ENCODE measurements at places on chromosomes 1 and 21.

DNA sequence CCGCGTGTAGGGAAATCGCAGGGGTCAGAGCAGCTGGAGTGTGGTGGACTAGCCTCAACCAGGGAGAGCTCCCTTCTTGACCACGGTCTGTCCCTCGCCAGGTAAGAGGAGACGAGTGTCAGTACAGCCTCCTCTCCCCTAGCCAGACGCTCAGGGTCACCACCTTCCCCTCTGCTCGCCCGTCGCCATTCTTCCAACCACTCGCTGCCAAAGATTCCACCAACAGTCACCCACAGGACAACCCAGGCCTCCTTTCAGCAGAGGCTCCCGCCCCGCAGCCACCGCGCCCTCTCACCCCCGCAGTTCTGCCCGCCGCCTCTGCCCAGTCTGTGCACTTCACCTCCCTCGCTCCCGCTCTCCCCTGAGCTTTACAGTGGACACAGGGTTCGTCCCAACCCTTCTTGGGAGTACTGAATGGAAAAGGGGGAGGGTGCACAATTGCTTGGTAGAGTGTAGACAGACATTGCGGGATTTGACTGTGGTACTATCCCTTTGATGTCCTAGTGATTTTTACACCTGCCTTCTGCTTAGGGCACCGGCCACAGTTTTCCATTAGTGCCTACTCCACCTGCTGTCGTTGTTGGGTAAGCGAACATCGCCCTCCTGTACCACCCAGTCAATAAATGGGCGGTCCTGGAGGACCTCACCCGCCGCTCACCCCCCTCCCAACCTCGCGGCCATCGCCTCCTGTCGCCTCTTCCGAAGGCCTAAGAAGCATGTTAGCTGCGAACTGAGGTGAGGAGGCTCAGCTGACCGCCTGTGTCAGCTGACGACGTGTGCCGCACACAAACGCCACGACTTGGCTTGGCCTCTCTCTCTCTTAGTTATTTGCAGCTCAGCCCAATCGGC, 9.2 kb upstream of the NBPF11 start:
- no peak for DNase-seq

- peak; percentile 96 for DNase-seq
These were observed 11.1 kb downstream of the RNF19B start for GRCh38 chr1:32953495-32953894.

GRCh38 chr1:177912991-177913390, 56.9 kb downstream of the SEC16B start:
- no peak for DNase-seq

DNA sequence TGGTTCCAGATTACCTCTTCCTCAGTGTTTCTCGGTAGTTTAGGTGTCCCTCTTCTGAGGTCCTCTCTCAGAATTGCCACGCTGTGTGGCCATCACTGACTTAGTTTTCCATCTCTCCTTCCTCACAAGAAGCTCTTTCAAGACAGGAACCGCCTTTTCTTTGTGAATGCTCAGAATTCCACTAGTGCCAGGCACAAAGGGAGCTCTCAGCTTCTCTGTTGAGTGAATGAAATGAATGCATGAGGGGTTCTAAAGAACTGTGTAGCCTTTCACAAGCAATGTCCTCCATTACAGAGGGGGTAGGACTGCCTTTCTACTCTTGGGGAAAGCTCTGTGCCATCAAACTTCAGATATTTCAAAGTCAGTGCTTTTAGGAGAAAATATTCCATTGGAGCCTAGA, 546.8 kb downstream of the RWDD3 start:
- DNase-seq: no peak

DNA sequence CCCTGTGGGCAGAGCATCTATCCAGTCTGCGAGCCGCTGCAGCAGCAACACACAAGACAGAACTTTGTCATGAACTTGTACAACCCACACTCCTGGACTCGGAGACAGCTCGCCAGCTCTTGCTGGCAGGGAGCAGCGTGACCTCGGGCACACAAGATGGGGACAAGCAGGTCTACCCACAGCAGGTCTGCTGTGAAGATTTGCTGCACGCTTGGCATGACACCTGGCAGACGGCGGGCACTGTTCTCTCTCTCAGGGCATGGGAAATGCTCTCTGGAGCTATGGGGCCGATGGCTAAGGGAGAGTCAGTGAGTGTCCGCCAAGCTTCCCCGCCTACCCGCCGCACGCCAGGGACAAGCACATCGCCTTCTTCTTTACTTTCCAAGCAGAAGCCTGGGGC, 90.0 kb downstream of the STUM start:
- no peak for DNase-seq

DNA sequence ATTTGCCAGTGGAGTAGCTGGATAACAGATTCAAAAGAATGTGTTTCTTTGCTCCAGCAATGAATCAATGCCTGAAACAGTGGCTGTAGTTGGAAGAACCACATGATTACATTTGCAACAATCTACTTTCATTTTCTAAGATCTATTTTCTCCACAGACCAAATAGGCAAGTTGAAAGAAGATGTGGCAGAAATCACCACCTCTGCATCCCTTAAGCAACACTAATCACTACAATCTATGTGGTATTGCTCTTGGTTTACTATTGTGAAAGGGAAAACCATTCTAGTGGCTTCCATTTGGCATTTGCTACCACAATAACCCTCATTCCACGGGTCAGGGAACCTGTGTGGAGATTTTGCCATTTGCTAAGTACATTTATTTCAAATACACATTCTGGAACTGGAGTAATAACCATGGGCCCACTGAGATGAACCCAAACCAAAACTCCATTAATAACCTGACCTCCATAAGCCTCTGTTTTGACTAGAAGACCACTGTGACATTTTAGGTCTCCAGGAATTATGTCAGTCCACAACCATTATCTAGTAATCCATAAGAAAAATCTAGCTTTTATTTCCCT, 66.3 kb downstream of the C1orf185 start:
- DNase-seq: peak; percentile 36

GRCh38 chr1:245953876-245954660, 553.0 kb downstream of the SMYD3 start:
- peak; percentile 31 for DNase-seq

GRCh38 chr1:205343431-205344065, 13.2 kb downstream of the KLHDC8A start:
- no peak for DNase-seq

DNA sequence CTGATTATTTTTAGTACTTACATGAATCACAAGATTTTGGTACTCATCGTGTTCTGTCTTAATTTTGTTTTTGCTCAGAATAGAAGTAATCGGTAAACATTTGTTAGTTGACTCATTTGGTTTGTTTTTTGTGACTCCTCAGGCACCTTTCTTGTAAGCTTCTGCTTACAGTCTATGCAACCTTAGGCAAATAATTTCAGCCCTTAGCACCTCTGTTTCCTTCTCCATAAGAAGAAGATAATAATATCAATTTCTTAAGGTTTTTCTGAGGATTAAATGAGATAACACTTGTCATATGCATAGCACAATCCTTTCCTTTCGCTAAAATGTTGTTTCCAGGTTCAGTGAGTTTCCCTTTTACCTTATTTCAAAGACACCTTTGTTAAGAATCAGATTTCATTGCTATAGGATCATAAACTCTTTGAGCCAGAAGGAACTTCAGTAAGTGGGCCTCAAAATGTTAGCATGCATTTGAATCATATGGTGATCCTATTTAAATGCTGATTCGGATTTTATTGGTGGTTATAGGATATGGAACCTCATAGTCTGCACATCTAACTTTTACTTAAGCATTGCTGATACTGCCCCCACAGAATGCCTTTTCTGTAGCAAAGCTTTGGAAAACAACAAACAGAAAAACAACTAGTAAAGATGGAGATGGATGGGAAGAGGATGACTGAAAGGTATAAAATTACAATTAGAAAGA, 272.7 kb upstream of the CACYBP start:
- DNase-seq: no peak

- no peak for DNase-seq
These were observed 15.7 kb downstream of the LSS start for GRCh38 chr21:46212721-46213484.

DNA sequence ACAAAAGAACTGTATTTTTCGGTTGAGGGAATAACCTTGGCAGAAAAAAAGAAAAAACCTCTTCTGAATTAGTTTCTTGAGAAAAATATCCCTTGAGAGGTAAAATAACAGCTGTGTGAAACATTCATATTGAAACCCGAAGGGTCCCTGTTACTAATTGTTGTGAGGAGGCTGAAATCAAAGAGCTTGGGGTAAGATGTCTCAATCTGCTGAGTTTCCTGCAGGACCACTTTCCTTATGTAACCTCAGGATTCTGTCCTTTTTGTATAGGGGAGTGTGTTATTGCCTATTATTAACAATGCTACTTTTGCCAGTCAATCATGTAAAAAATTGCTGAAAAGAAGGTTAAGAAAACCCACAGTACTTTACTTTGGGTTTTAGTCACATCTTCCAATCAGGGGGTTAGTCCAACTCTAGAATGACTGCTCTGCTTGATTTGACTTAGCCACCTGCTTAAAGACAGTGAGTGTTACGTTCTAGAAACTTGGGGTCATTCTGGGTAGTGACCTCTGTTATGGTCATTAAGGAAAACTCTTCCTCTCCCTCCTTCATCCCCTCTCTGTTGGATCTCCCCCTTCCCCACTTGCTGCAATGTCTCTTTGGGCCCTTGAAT, 138.8 kb downstream of the GIPC2 start:
- DNase-seq: no peak

Data from M059J (cell line).